Activated T-cell treated with anti-CD3 and anti-CD28 coated beads for 48 hours (primary cell): ENCODE measurements at places on chromosomes 5 and 9.

DNA sequence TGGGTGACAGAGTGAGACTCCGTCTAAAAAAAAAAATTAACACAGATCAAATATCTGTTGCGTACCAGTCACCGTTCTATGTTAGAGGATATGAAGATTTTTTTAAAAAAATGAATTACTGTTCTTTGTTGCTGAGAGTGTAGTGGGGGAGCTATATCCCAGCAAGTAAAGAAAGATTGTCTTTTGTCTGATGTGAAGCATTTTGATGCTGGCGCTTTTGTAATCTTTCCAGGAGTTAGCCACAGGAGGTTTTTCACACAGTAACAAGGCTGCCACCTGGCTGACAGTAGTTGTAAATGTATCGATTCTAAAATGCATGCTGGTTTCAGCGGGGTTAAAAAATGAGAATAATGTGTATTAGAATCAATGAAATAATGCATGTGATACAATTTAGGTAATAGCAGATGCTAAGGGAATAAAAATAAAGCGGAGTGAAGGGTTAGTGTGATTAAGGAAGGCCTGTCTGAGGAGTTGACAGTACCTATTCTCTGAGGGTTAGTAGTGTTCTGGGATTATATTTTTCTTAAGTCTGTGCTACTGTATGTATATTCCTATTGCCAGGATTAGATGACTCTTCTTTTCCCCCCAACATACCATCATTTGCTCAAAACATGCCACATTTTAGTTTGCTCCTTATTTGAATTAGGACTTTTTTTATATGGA is 3.4 kb downstream of the LMNB1 start:
- no peak for DNase-seq

DNA sequence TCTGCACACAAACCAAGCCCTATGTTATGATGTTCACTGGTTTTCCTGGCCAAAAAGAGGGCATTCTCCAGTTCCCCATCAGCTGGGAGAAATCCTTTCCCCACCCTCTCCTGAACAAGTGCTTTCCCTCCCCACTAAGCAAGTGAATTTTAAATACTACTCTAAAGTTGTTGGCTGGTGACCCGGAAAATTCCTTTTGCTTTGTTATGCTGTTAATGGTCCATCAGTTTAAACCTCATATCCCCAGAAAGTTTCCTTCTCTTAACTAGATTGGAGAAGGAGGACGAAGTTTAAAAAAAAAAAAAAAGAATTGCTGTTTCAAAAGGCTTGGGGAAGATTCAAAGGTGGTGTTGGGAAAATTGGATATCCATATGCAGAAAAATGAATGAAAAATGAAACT is 21.9 kb upstream of the SPRY4 start:
- DNase-seq, result no peak

DNA sequence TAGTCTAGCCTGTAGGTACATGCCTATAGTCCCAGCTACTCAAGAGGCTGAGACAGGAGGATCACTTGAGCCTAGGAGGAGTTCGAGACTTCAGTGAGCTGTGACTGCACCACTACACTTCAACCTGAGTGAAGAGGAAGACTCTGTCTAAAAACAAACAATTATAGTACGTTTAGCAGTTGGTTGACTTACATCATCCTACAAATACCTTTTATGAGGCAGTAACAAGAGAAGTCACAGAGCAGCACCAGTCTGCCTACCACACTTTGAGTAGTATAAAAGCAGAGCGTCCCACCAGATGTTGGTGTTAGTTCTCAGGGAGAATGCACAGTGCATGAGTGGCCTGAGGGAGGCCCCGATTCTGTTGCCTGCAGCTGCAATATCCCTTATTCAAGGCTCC is 16.1 kb downstream of the ZFR start:
- no peak for DNase-seq

DNA sequence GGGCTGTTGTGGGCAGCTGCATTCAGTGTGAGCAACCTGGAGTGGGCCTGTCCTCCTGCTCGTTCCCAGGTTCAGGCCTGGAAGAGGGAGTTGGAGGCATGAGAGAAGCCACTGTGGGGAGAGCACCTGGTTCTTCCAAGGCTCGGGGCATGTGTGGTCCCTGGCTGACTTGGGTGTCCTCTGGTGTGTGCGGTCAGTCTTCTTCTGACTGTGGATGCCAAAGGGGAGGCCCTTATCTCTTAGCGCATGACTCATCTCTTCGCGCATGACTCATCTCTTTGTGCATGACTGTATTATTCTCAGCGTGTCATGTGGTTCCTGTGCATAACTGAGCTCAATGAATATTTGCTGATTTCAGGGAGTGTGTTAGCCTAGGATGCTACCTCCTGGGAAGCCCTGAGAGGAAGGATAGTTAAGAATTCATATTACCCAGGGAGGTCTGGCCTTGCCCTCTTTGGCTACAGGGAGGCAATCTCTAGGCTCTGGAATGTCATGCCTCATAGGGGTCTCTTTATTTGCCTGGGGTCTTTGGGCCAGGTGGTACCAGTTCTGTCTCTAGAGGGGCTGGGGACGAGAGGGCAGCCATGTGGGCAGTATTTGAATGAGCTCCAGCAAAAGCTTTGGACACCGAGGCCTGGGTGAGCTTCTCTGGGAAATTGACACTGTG is 188.7 kb downstream of the HSPA4 start:
- peak; percentile 41 for DNase-seq

GRCh38 chr9:6924988-6925563 is 167.3 kb downstream of the KDM4C start:
- no peak for DNase-seq

DNA sequence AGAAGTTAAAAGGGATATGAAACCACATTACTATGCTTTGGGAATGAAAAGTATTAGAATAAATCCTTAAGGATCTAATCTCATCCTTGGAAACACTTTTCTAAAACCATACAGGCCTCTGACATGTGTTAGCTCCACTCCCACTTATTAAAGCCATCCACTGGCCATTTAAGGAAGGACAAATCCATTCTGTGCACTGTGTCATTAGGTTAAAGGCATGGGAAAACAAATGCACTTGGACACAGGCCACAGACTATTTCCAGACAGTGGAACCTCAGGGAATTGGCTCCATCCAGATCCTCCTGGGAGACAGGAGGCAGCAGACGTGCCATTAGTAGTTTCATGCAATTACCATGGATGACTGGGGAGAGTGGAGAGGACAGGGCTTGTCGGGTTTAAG is 454.9 kb downstream of the ENC1 start:
- DNase-seq, result no peak

DNA sequence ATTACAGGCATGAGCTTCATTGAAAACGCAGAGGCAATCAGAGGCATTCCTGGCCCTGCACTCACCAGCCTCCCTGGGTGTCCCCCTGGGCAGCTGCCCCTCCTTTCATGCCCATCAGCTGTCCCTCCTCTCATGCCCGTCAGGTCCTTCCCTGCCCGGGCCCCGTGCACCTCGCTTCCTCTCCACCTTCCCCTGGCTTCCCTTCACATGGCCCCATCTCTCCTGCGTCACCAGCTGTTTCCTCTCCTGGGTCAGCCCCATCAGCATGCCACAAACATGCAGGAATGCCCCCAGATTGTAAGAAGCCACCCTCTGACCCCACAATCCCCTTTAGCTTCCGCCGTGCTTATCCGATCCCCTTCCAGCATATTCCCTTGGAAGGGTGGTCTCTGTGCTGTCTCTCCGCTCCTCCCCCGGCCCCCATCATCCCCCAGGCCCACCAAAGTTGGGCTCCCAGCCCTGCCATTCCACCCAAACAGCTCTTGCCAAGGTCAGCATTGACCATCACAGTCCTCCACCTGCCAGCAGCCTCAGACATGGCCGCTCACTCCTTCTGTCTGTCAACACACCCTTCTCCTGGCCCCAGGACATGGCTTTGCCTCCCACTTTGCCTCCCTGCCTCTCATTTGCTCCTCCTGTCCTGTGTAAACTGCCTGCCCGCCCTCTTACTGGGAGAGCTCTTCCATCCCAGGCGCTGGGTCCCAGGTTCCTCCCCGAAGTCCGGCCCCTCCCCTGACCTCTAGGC is 98.6 kb upstream of the IER5L start:
- no peak for DNase-seq

DNA sequence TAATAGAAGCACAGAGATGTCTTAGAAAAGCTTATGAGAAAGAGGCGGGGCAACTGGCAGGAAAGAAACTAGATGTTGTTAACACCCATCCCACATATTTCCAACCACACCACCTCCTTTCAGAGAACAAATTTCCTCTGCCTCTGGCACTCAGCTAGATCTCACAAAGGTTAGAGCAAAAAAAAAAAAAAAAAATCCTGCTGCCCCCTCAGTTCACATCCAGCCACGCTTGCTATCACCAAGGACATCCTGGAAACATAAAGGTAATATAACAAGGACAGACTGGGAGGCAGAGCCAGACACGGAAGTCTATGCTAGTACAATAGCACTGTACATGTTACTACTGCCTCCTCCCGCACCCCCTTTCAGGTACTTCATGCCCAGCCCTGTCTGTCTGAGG is 238.0 kb upstream of the PTGER4 start:
- no peak for DNase-seq

- DNase-seq, result no peak
These were observed 2.0 kb downstream of the GALNT12 start for GRCh38 chr9:98809311-98810101.

GRCh38 chr9:133521122-133522072 is 3.4 kb downstream of the MYMK start:
- DNase-seq, result no peak

- no peak for DNase-seq
These were observed 52.3 kb downstream of the GGTA1 start for GRCh38 chr9:121447321-121447834.

GRCh38 chr5:132668706-132669454 is 4.9 kb upstream of the IL4 start:
- no peak for DNase-seq

- DNase-seq, result no peak
These were observed 60.0 kb downstream of the HSD17B4 start for GRCh38 chr5:119512277-119512676.

- DNase-seq, result no peak
These were observed 43.9 kb downstream of the P4HA2 start for GRCh38 chr5:132183723-132184122.

GRCh38 chr9:137694962-137695875 is 76.4 kb downstream of the EHMT1 start:
- no peak for DNase-seq

GRCh38 chr9:37037503-37038301 is 3.6 kb upstream of the PAX5 start:
- no peak for DNase-seq

DNA sequence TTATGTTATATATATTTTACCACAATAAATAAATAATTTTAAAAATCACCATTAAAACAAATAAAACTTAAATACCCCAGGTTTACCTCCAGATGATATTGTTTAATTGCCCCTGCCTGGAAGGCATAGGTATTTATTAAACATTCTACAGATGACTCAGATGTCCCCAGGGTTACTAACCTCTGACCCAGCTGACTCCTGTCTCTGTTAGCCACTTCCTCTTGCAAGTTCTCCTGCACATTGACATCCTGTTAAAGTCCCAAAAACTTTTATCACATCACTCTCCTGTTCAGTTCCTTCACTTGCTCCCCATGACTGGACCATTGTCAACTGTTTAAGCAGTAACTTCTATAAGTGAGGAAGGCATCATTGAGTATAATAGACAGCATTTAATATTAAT is 37.0 kb upstream of the RAB3C start:
- no peak for DNase-seq

- no peak for DNase-seq
These were observed 13.1 kb upstream of the ANXA1 start for GRCh38 chr9:73138516-73138915.

GRCh38 chr9:133830310-133830709 is 92.2 kb upstream of the SARDH start:
- no peak for DNase-seq

DNA sequence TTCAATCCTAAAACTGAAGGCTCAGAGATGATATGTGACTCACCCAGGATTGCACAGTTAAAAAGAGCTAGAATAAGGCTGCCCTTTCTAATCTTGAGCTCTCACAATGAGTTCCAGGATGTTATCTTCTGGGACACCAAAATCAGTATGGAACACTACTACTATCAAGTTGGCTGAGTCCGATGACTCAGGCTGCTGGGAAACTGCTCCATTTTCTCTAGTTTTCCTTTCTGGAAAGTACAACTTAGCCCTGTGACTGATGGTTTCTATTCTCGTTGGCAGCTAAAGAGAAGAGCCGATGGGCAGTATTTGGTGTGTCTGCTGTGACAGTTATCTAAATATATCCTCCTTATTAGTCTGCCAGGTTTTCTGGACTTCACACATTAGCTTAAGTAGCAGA is 37.9 kb upstream of the DPYSL3 start:
- DNase-seq, result no peak

DNA sequence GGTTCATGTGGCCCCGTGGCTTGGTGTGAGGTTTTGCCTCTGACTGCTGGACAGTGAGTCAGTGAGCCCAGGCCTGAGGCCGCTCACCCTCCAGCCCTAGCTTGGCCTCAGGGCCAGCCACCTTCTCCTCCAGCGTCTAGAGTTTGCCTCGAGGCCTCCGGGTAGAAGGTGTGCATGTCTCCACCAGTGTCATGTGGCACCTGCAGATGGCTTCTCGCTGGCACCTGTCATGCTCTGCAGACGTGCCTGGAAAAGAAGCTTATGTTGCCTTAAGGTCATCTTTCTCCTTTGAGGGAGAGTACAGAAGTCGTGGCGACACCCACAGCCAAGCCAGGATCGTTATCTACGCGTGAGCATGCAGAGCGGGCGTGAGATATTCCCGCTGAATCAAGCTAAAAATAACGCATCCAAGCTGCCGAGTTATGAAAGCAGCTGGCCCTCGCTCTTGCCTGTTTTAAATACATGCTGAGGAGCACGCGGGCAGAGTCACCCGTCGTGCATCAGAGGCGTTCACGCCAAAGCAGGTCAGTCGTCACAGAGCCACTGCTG is 79.7 kb upstream of the FCN2 start:
- DNase-seq, result no peak

GRCh38 chr5:79418276-79418675 is 95.7 kb downstream of the HOMER1 start:
- DNase-seq, result no peak

- DNase-seq, result peak; percentile 37
These were observed 978 bp downstream of the CFAP157 start for GRCh38 chr9:127707766-127708165.

- DNase-seq, result no peak
These were observed 311.5 kb upstream of the DAP start for GRCh38 chr5:11072568-11072967.

DNA sequence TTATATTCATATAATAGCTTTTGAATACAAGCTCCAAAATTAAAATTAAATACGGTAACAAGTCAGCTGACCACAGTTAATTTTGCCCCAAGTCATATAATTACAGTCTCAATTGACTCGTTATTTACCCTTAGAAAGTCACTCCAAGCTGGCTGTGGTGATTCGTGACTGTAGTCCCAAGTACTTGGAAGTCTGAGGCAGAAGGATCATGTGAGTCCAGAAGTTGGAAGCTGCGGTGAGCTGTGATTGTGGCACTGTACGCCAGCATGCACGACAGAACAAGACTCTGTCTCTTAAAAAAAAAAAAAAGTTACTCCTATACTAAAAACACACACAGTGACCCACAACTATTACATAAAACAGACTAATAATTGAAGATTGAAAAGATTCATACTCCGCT is 31.6 kb upstream of the DTWD2 start:
- no peak for DNase-seq

- peak; percentile 95 for DNase-seq
These were observed at the start of gene MARCHF6 for GRCh38 chr5:10353241-10354047. Gene MARCHF6 (plus strand): TSS chr5:10353695. CDS start chr5:10353899, 204 bp downstream.

- no peak for DNase-seq
These were observed 1.5 kb downstream of the TRIM41 start for GRCh38 chr5:181224390-181225229.
